Astrocyte of the cerebellum (primary cell): ENCODE measurements at places on chromosomes 13 and 19.

GRCh38 chr19:36891768-36892357, 24.2 kb downstream of the ZNF829 start:
- DNase-seq = no peak

GRCh38 chr13:99796175-99796819, 175.3 kb downstream of the ZIC5 start:
- peak; percentile 51 for DNase-seq

GRCh38 chr19:52786078-52786463, 520 bp downstream of the ZNF600 start:
- no peak for DNase-seq

- no peak for DNase-seq
Observed at GRCh38 chr19:5091018-5091683, 122.2 kb downstream of the KDM4B start.

DNA sequence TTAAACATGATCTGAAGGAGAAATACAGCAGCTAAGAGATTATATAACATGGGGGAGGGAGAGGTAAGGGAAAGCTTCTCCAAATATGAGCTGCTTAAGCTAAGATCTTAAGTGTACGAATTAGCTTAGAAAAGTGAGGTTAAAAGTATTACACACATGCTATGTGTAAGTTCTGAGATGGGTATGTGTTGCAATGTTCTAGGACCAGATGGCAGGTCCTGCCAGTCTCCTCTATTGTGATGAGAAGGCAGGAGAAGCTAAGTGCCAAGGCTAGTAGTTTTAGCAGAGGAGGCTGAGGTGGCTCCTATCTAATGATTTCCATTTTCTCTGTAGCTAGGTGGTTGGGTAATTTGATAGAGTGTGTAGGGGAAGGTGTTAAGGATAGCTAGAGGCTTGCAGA, 57.6 kb downstream of the MICU2 start:
- DNase-seq = no peak
